Nucleus accumbens (tissue), 56 donors: ENCODE measurements at places on chromosomes 7 and 10.

- DNase-seq, result no peak
Measured at GRCh38 chr7:44472843-44473242, 17.6 kb downstream of the NUDCD3 start.

DNA sequence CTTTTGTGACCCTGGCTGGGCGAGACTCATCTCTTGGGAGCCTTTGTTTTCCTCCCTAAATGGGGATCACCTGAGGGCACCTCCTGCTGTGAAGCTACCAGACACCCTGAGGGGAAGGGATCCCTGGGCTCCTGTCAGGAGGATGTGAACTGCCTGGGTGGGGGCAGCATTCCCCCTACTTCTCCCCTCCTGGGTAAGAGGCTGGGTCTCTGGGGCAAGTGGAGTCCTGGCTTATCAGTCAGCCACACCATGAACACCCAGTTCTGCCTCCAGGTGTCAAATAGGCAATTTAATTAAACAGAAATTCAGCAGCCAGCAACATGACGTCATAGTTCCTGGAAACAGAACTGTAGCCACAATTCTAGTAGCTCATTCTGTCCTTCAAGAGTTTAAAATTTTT, 97.7 kb upstream of the RET start:
- DNase-seq, result no peak

DNA sequence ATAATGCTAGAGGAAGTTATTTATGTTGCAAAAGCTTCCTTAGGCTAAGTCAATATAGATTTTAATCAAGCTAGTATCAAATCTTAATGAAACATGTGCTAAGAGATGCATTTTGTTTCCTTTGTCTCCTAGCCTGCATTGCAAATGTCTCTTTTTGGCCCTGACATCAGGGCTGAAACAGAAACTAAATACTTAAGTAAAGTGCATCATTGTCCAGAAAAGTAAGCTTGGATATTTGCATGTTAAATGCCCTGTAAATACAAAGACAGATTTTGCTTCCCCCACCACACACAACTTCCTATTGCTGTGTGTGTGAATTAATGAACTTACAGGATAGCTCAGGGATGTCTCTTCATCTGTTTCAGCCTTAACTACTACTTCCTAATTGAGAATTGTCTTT, 10.0 kb upstream of the STAMBPL1 start:
- DNase-seq, result no peak

- no peak for DNase-seq
Measured at GRCh38 chr7:88339195-88339922, 32.7 kb upstream of the STEAP4 start.

GRCh38 chr7:107579554-107579884, 527 bp upstream of the BCAP29 start:
- DNase-seq, result no peak

- no peak for DNase-seq
Measured at GRCh38 chr7:141573511-141573910, 22.3 kb downstream of the AGK start.

DNA sequence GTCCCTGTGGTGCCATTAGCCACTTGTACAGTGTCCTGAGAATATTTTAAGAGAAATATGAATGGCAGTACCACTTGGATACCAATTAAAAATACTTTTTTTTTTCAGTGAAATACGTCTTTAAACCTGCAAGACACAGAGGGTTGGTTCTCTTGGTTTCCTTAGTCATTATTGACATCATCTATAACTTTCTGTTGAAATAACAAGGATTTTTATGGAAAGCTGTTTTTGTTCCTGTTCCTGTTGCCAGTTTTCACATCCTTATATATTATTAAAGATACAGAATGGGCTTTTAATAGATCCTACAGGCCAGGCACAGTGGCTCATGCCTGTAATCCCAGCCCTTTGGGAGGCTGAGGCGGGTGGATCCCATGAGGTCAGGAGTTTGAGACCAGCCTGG, 579.9 kb downstream of the AUTS2 start:
- DNase-seq, result no peak

GRCh38 chr10:13095929-13096328, 4.0 kb upstream of the OPTN start:
- no peak for DNase-seq

GRCh38 chr10:86373828-86374227, 7.2 kb upstream of the GRID1 start:
- no peak for DNase-seq

DNA sequence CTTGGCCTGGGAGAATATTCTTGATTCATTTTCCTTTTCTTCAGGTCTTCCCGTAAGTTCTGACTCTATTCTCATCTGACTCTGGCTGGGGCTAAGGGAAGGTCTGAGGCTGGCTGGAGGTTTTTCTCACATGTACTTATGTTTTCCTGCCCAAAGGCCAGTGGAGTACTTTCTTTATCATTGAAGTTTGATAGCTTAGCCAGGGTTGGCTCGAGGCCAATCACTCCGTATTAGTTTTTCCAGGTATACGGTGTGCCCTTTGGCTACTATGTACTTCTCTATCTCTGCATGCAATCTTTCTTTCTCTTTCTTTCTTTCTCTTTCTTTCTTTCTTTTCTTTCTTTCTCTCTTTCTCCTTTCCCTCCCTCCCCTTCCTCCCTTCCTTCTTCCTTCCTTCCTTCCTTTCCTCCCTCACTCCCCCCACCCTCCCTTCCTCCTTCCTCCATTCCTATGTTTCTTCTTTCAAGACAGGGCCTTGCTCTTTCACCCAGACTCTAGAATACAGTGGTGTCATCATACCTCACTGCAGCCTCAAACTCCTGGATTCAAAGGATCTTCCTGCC, 26.8 kb upstream of the VKORC1L1 start:
- DNase-seq, result no peak

- DNase-seq, result no peak
Measured at GRCh38 chr7:115838829-115839228, 191.7 kb downstream of the TFEC start.

- DNase-seq, result no peak
Measured at GRCh38 chr7:18064242-18064838, 36.7 kb upstream of the PRPS1L1 start.

- DNase-seq, result no peak
Measured at GRCh38 chr10:114060456-114060855, 16.8 kb downstream of the ADRB1 start.

- no peak for DNase-seq
Measured at GRCh38 chr7:149145031-149145845, 2.0 kb upstream of the ZNF398 start.

DNA sequence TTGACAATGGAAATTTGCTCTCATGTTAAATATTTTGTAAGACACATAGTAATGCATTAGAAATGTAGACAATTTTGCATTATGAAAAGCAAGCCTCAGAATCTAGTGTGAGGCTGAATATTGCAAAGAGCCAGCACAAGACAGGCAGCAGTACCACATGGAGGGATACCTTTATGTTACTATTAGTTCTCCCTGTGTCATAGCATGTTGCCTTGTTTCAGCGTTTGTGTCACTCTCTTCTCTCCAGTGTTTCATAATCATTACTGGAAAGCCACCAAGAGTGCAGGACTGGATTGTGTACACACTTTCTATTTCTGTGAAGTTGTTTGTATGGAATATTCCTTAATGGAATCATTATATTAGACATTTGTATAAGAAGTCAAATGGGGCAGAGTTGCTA, 8.5 kb downstream of the AHR start:
- no peak for DNase-seq

GRCh38 chr7:111210996-111211395, 120.1 kb downstream of the LRRN3 start:
- DNase-seq, result no peak

- no peak for DNase-seq
Measured at GRCh38 chr7:13062631-13063030, 375.2 kb downstream of the ARL4A start.

GRCh38 chr10:13298748-13299436, 972 bp downstream of the PHYH start:
- no peak for DNase-seq

- no peak for DNase-seq
Measured at GRCh38 chr7:11155883-11156282, 182.2 kb downstream of the PHF14 start.

DNA sequence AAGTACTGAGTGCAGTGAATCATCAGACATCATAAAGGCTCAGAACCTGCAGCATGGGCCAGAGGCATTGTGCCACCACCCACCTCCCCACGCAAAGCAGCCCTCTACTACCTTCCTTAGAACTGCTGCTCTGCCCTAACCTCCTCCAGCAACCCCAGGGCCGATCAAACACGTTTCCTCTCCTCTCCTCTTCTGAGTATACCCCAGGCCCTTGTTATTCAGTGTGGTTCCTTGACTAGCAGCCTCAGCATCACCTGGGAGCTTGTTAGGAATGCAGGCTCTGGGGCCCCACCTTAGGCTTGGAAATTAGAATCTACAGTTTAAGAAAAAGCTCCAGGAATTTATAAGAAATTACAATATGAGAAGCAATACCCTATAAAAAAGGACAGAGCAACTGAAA, 33.2 kb downstream of the DYDC1 start:
- DNase-seq, result no peak

DNA sequence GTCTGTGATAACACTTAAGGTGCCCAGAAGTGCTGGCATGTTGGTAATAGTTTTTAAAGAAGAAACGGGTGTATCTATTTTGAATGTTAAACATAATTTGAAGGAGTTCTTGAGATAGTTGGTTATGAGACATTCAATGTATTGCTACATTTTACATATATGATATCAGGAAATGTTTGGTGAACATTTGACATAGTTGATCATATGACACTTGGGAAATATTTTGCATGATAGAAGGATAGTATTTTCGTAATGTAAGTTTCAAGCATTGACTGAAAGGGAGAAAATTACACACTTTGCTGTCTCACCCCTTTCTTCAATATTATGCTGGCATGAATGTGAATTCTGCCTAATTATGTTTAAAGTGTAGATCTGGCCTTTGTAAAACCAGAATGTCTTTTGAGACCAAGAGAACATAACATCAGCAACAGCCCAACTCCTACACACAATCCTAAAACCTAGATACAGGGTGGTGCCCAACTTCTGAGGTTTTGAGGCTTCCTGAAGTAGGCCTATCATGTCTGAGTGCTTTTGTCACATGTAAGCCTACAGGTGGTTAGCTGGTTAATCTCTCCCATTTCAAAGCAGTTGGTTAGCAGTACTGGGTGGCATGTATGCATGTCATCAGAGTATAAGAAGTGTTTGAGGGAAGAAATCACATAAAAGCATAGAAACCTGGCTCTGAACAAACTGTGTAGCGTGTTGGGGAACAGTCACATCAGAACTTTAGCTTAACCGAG, 2.1 kb downstream of the ADD3 start:
- no peak for DNase-seq

- DNase-seq, result no peak
Measured at GRCh38 chr7:87027900-87028299, 31.6 kb downstream of the ELAPOR2 start.
